Activated T-cell treated with anti-CD3 and anti-CD28 coated beads, Interleukin-2, amount 50 U/mL, for 72 hours (primary cell): ENCODE measurements at places on chromosomes 13 and 19. TPM values are rescaled to one million over a fixed set of nuclear protein-coding genes. Genes with fewer than 3 reads are reported as not detected.

GRCh38 chr19:14577264-14577663 is 5.4 kb upstream of the NDUFB7 start:
- DNase-seq: no peak

DNA sequence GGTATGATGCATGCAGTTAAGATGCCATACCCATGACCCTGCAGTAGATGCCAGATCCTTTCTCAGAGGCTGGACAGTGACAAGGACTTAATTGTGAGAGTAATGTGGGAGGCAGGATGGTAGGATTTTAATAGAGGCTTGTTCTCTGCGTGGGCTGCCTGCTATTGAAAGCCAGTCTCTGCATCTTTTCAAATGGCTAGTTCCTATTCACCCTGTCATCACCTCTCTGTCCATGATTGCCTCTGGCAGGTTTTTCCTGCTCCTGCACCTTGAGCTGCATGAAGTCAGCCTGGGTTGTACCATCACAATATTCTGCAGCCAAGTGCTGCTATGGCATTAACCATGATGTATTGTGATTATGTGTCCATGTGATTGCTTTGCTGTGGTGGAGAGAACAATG is 440.5 kb downstream of the ITGBL1 start:
- DNase-seq: no peak

- no peak for DNase-seq
Measured at GRCh38 chr19:47309038-47309437, 623 bp upstream of the C5AR1 start.

DNA sequence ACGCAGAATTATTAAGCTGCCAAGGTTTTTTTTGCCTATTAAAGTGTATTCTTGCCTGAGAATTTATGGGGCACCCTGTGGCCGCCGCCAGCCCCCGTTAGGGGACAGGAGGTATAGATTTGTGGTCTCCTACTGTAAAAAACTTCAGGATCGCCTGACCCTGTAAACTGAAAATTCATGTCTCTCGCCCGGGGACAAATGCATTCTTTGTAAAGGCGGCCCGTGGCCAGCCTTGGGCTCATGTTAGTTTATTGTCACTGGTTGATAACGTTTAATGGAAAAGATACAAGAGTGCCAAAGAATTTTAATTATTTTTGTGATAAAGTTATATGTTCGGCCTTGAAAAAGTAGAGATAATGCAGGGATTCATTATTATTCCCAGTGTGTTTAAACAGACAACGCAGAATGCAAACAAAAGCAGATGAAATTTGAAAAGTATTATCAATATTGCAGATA is 141.7 kb downstream of the URI1 start:
- DNase-seq: no peak

Gene CRX
- not detected for total RNA-seq
